Natural killer cell (primary cell): ENCODE measurements at places on chromosomes 16 and 17. TPM values are rescaled to one million over a fixed set of nuclear protein-coding genes. Genes with fewer than 3 reads are reported as not detected.

DNA sequence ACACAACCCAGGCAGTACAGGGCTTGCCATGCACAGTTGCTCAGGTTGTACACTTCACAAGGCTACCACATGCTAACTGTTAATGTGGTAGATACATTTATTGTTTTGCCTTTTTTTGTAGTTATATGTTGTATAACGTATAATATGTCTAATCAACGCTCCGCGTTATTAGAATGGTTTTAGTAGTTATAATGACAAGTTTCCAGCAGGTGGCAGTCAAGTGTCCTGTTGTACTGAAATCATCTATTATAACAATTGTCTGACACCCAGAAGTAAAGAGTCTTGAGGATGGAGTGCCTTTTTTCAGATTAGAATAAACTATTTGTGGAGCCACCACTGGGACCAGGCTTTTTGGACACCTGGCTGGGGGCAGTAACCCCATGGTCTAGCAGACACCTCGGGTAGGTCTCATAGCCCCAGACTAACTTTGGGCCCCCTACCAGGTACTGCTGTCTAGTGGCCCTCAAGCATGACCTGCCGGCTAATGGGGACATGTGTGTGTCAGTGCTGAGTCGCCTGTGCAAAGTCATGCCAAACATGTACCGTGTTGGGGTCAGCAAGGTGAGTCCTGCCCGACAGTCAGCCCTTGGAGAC, 32.8 kb downstream of the MYO15A start:
- DNase-seq: no peak
- H3K4me1 ChIP-seq: no peaks in the 10 kb centered on the region
- no peaks in the 10 kb centered on the region for H3K36me3 ChIP-seq
- no peaks in the 10 kb centered on the region for H3K27me3 ChIP-seq
- H3K4me3 ChIP-seq: no peak overlapping the region

The PRSS22 gene
- 1.5 TPM for total RNA-seq

The CCDC200 gene
- total RNA-seq: 1.5 TPM

DNA sequence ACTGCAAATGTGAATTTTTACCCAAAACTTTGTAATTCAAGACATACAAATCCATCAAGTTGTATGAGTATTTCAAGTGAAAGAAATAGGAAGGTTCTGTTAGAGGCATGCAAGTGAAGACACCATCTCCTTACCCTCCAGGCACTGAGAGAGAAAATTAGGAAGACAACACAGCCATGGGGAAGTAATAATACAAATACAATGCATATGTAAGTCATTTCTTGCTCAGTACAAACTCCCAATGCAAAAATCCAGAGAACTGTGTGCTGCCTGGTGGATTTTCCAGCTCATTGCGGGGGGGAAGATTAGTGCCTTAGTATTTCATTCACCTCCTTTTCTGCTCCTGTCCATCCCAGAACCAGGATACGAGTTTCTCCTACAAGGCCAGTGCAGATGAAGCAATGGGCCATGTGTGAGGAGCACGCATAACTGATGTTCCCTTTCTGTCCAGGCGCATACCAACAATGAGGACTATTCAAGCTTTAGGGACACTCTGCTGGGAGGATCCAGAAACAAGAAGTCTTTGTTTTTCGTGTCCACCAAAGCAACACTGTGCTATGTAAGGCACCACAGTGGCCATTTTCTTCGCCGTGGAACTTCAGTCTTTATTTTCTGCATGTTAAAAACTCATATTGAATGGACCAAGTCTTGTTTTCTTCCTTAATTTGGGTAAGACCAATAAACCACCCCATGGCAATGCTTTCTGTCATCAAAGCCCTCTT, 143.7 kb upstream of the RCVRN start:
- H3K27ac ChIP-seq: no peak overlapping the region
- no peak overlapping the region for H3K4me3 ChIP-seq
- H3K27me3 ChIP-seq: no peaks in the 10 kb centered on the region

DNA sequence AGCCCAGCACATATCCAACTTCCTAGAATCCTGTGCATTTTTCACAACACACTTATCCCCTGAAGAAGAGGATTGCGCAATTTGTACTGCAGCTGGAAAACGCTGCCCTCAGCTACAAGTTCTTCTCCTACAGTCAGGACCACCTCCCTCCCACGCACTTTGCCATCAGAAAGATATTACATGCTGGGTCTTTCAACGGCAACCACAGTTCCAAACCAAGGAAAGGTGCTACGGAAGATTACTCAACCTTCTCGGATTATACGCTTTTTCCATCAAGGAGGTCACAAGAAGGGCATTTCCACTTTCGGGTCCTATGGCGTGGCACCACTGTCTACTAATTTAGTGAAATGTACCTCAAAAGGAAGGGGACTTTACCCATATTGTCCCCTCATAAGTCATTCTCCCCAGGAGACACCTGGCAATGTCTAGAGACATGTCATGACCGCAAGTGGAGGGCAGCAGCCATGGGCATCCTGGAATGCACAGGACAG, 35.2 kb downstream of the USP7 start:
- no peak for DNase-seq
- no peak overlapping the region for H3K4me3 ChIP-seq
- H3K27ac ChIP-seq: no peak overlapping the region
- peaks cover 3% of the 10 kb centered on the region for H3K4me1 ChIP-seq
- H3K36me3 ChIP-seq: peaks cover 18% of the 10 kb centered on the region

DNA sequence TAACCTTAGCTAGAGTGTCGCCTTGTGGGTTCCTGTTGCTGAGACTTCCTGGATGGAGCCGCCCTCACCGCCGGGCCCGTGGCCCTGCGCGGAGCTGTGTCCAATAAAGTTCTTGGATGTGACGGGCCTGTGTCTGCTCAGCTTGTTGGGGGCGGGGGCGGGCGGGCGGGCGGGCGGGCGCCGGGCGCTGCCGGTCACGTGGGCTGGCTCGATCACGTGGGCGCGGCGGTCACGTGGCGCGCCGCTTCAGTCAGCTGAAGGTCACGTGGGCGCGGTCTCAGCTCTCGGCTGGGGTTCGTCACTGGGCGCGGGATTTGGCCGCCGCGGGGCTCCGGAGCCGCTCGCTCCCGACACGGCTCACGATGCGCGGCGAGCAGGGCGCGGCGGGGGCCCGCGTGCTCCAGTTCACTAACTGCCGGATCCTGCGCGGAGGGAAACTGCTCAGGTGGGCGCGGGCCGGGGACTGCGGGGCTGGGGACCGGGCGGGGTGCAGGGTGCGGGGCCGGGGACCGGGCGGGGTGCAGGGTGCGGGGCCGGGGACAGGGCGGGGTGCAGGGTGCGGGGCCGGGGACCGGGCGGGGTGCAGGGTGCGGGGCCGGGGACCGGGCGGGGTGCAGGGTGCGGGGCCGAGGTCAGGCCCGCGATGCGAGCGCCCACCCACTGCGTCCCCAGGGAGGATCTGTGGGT, at the start of gene AMDHD2:
Gene AMDHD2 (plus strand): TSS at position 275 of the 687 bp plus-strand sequence. CDS start 88 bp downstream, at position 363.
- peak within 1 kb of the TSS; percentile 36 for H3K4me3 ChIP-seq
- peak; percentile 97 for DNase-seq
- peak within 1 kb of the TSS; percentile 76 for H3K27ac ChIP-seq
- peaks cover 23% of the 10 kb centered on the region for H3K36me3 ChIP-seq
- no peaks in the 10 kb centered on the region for H3K27me3 ChIP-seq

DNA sequence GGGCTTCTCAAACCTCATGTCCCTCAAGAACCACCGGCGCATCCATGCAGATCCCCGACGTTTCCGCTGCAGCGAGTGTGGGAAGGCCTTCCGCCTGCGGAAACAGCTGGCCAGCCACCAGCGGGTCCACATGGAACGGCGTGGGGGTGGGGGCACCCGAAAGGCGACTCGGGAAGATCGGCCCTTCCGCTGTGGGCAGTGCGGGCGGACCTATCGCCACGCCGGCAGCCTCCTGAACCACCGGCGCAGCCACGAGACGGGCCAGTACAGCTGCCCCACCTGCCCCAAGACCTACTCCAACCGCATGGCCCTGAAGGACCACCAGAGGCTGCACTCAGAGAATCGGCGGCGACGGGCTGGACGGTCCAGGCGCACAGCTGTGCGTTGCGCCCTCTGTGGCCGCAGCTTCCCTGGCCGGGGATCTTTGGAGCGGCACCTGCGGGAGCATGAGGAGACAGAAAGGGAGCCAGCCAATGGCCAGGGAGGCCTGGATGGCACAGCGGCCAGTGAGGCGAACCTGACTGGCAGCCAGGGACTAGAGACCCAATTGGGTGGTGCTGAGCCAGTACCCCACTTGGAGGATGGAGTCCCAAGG, 5.9 kb downstream of the ZNF646 start:
- H3K27me3 ChIP-seq: no peaks in the 10 kb centered on the region
- no peak overlapping the region for H3K4me3 ChIP-seq
- no peak overlapping the region for H3K27ac ChIP-seq
- DNase-seq: no peak
- H3K36me3 ChIP-seq: peaks cover 80% of the 10 kb centered on the region

DNA sequence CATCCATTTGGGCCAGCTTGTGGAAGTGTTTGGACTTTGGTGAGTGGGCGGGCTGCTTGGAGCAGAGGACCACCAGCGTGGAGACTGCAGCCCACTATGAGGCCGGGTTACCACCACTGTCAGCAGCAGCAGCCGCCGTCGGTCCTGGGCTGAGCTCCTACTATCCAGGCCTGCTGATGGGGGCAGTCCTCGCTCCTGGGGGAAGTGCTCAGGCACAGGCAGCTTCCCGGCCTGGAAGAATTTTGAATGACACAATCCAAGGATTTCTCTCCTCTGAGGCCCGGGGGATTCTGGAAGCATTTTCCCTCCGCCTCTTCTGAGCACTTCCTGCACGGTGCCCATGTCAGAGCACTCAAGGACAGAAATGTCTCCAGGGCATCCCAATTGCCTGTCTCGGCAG, 5.3 kb upstream of the NOD2 start:
- no peak for DNase-seq
- no peaks in the 10 kb centered on the region for H3K27me3 ChIP-seq
- no peak overlapping the region for H3K4me3 ChIP-seq
- H3K4me1 ChIP-seq: peaks cover 51% of the 10 kb centered on the region
- no peak overlapping the region for H3K27ac ChIP-seq
- no peaks in the 10 kb centered on the region for H3K36me3 ChIP-seq

The MPRIP gene
- 229 TPM for total RNA-seq

The UTS2R gene
- total RNA-seq: not detected

DNA sequence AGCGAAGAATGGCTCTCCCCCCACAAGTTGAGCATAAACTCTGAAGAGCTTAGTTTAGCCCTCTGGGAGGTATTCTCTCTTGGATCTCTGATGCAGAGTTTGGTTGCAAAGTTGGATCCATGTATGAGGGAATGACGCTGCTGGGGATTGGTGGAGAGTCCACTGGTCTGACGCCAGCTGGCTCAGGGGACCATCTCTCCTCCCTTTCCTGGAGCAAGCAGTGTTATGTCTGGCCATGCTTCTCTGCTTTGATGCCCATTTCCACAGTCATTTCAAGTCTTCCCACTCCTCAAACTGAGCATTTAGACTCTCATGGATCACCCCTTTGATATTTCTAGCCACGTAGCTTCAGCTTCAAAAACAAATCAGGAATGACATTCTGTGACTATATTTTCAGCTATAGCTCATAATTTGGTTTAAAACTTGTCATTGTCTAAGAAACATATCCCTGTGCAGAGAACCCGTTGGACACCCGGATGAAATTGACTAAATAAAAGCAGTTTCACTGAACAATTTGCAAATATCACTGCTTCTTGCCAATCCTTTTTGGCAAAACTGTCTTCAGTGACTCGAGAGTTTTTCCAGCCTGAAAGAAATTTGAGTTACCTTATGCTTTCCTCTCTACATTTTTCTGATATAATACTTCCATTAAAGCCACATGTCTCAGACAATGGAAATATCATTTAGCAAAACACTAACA, 193.4 kb upstream of the CDH11 start:
- no peak for DNase-seq
- H3K4me1 ChIP-seq: no peaks in the 10 kb centered on the region
- no peaks in the 10 kb centered on the region for H3K27me3 ChIP-seq
- no peak overlapping the region for H3K27ac ChIP-seq
- no peak overlapping the region for H3K4me3 ChIP-seq
